ENCODE measurements at places on chromosomes 16 and 17.

DNA sequence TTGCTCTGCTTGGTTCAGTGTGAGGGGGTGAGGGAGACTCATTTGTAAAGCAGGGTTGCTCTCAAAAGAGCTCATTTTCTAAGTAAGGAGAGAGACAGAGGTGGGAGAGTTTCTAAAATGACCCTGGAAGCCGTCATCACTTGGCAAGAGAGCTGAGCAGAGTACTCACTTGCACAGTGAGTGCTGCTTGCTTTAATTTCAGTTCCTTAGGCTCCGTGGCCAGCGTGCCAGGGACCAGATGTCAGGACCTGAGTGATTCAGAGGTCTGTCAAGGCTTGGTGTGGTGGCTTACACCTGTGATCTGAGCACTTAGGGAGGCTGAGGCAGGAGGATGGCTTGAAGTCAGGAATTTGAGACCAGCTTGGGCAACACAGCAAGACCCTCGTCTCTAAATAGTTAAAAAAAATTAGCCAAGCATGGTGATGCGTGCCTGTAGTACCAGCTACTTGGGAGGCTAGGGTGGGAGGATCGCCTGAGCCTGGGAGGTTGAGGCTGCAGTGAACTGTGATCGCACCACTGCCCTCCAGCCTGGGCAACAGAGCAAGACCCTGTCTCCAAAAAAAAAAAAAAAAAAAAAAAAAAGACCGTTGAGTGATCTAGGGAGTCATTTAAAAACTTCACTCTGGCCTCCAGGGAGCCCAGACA lies 10.7 kb downstream of the ZNF205 start:
- DNase-seq, result no peak

- no peak for DNase-seq
These were observed 277.1 kb downstream of the CEP112 start for GRCh38 chr17:65914784-65915342.

DNA sequence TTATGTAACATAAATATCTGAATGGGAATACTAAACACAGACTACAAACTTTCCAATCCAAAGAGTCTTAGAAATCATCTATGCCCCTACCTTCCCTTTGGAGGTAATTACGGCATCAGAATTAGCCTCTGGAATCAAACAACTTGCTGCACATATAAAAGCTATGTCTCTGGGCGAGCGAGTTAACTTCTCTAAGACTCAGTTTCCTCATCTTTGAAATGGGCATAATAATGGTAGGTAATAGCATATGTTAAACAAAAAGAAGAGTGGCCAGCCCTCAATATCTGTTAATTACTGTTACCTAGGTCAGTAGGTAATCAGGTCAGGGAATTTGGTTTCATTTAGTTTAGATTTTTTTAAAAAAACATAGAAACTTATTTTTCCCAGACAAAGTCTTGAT lies 153.5 kb downstream of the TOX3 start:
- DNase-seq, result no peak

- DNase-seq, result no peak
These were observed 9.7 kb upstream of the KIF18B start for GRCh38 chr17:44956998-44957981.

DNA sequence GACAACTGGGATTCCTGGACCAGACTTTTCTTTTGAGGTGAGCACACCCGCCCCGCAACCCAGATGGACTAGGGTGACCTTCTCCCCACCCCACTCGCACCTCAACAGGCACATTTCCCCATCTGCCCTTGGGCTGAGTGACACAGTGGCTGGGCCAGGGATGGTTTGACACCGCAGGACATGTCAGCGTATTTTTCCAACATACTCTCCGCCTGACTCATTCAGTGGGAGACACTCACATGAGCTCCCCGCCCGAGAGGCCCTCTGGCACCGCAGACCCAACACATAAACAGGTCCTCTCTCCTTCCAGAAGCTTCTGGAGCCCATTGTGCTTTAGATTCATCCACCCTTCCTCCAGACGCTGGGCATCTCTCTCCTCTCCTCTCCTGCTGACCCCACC lies 69.4 kb downstream of the ZDHHC7 start:
- no peak for DNase-seq

GRCh38 chr16:59259074-59259949 lies 525.2 kb upstream of the GOT2 start:
- DNase-seq, result peak; percentile 5

- no peak for DNase-seq
These were observed 40.8 kb downstream of the USP32 start for GRCh38 chr17:60351012-60351695.

DNA sequence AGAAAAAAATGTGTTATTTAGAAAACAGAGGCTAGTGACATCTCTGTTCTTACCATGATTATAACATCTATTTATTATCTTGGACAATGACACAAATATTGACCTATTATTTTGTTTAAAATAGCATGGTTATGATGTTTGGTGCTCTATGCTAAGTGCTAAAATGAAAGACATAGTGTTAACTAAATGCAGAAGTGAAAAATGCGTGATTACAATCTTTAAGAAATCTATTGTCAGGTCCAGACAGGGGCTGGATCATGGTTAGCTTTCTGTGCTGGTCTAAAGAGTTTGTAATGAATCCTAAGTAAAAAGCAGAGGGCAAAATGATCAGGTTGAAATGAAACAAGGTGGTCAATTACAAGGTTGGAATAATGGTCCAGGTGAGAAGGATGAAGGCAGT lies 622 bp upstream of the KRT28 start:
- DNase-seq, result no peak

DNA sequence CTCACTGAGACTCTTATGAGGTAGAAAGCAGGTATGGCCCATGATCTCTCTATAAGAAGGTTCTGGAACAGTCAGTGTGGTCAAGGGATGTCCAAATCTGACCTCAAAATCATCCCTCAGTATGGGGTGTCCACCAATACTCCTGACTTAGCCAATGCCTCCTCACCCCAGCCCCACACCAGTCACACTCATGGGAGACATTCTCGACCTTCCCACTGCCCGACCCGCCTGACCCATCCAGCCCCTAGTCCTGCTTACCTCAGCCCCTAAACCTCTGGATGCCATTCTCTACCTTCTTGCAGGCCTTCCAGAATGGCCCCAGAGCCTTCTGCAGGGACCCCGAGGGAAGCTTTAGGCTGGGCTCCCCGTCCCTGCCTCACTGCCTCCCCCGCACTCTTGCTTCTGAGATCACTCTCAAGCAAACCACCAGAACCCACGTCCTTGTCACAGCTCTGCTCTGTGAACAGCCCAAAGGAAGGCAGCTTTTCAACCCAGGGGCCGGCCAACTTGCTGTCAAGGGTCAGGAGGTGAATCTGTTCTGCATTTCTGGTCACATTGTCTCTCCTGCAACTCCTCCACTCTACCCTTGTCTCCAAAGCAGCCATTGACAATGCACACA lies 44.9 kb upstream of the RBFOX3 start:
- DNase-seq, result no peak

DNA sequence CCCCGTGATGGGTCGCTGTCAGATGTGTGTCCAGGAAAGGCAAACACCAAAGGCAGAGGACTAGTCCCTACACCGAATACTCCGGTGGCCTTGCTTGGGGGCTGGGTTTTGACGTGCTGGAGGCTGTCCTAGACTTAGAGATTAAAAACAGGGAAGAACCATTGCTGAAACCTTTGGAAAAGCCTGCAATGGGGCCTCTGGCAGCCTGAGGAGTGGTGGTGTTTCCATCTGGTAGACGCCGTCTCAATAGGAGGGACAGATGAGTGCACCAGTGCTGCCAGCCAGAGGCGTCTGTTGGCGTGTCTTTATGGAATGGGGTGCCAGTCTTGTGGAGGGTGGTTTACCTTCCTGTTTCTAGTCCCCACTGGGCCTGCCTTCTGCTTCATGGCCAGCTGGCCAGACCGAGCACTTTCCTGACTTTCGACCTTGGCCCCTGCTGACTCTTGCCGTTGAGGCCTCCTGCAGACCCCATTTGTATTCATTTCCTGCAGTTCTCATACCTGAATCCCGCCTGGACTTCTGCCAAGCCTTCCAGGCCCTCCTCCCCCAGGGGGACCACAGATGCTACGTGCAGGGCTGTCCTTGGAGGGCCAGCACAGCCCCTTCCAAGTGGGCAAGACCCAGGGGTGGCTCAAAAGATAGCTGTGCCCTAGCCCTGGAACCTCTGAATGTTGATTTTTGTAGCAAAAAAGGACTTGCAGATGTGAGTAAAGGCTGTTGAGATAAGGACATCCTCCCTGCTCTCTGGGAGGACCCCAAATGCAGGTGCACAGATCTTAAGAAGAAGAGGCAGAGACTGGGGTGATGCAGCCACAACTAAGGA lies 1.9 kb upstream of the DNASE1 start:
- DNase-seq, result no peak

- DNase-seq, result no peak
These were observed 744 bp downstream of the SALL1 start for GRCh38 chr16:51150165-51150887.

- peak; percentile 51 for DNase-seq
These were observed at the start of gene FLII for GRCh38 chr17:18258356-18259038. FLII (minus strand) TSS chr17:18258738; CDS start chr17:18258690, 48 bp downstream.

- DNase-seq, result no peak
These were observed 1.1 kb upstream of the ZNF263 start for GRCh38 chr16:3282103-3282729.

DNA sequence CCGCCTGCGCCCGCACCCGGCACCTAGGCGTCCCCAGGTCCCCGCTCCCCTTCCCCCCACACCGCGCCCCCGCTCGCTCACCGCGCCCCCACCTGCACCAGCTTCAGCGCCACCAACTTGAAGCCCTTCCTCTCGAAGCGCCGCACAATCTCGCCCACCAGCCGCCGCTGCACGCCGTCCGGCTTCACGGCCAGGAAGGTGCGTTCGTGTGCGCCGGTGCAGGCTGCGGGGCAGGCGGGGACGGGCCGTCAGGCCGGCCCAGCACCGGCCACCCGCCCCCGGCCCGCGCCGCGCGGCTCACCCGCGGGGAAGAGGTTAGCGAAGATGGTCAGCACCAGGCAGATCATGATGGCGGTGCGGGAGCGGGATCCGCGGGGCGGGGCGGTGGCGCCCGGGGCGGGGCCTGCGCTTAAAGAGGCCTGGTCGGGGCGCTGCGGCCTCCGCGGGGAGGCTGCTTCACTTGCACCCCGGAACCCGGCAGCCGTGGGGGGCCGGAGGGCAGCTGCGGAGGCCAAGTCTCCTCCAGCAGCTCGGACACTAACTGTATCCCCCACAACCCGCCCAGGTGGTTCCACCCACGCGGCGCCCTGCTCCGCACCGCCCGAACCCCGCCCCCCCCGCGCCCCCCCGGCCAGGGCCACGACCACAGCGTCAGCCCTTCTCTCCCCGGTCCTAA lies at the start of gene NME3:
Gene NME3, minus strand, starts transcription at position 356 of the 676 bp plus-strand sequence. Its CDS starts 9 bp downstream, at position 347.
- peak; percentile 64 for DNase-seq

DNA sequence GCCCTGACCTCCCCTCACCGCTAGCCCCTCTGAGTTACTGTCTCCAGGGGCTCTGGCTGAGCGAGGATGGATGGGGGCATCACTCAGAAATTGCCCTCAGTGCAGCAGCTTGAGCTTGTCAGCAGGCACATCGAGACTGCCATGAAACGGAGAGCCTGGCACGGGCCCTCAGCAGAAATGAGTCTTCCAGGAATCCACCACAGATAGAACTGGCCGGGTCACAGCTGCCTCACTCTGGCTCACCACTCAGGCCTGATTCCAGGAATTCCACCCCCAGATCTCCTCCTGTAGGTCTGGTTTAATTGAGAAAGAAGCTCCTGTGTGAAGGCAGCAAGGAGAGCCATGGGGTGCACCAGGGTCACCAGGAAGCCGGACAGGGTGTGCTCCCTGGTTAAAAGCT lies 85.5 kb downstream of the GSG1L start:
- DNase-seq, result no peak

GRCh38 chr17:49227436-49228261 lies 2.9 kb downstream of the PHOSPHO1 start:
- peak; percentile 80 for DNase-seq

GRCh38 chr16:50323335-50324011 lies 45.3 kb downstream of the BRD7 start:
- DNase-seq, result peak; percentile 30

GRCh38 chr17:19770985-19771735 lies 23.1 kb upstream of the ALDH3A1 start:
- DNase-seq, result no peak

DNA sequence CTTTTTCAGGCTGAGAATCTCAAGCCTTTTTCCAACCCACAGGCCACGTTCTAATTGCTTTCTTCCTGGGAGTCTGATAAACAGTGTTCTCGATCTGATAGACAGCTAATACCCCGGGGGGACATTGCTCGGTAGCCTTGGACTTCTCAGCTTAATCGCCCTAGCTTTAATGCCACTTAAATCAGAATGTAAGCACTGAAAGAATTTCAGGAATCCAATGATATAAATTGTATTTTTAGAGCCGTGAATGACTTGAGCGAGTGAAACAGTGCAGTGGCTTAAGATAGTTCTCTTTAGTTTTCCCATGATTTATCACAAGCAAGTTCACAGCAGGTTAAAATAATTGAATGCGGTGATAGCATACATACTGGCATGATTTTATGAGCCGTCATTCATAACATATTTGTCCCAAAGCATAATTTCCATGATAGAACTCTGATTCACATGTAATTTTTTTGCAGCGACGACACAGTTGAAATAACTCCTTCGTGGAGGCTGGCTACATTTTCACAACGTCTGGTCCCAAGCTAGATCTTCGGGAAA lies 116.1 kb upstream of the MYOCD start:
- DNase-seq, result no peak

- DNase-seq, result no peak
These were observed 172.7 kb downstream of the TANC2 start for GRCh38 chr17:63138713-63139112.

GRCh38 chr16:72068930-72069329 lies 5.9 kb downstream of the HPR start:
- no peak for DNase-seq

DNA sequence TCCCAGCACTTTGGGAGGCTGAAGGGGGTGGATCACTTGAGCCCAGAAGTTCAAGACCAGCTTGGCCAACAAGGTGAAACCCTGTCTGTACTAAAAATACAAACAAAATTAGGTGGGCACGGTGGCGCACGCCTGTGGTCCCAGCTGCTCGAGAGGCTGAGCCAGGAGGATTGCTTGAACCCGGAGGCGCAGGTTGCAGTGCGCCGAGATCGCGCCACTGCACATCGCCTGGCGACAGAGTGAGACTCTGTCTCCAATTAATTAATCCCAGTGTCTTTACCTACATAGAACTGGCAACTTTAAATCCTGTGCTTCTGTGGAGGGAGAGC lies 1.5 kb upstream of the ELOB start:
- DNase-seq, result no peak

DNA sequence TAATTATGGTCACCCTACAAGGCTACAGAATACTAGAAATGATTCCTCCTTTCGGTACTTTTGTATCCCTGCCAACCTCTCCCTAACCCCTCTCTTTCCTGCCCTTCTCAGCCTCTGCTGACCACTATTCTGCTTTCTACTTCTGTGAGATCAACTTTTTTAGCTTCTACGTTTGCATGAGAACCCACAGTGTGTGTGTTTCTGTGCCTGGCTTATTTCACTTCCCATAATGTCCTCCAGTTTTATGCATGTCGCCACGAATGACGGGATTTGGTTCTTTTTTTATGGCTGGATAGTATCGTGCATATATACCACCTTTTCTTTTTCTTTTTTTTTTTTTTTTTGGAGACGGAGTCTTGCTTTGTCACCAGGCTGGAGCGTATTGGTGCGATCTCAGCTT lies 92.1 kb downstream of the RAP1GAP2 start:
- no peak for DNase-seq

All from CD4-positive, alpha-beta T cell treated with Interleukin-4 for 1 hour (primary cell).